ENCODE measurements at places on chromosomes 2 and 18. TPM values are rescaled to one million over a fixed set of nuclear protein-coding genes. Genes with fewer than 3 reads are reported as not detected.

GRCh38 chr2:142300517-142300916 lies 169.7 kb upstream of the LRP1B start:
- DNase-seq = no peak

DNA sequence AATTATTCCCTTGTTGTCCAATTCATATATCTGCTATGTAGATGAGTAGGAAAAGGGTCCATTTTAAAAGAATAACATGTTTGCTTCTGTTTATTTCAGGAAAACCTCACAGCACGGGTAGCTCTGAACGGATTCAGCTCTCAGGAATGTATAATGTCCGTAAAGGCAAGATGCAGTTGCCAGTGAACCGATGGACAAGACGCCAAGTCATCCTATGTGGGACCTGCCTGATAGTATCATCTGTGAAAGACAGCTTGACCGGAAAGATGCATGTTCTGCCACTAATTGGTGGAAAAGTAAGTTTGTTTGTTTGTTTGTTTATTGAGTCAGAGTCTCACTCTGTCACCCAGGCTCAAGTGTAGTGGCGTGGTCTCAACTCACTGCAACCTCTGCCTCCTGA lies 114.6 kb downstream of the PHLPP1 start:
- DNase-seq = no peak

- no peak for DNase-seq
These were observed 76.2 kb downstream of the STK39 start for GRCh38 chr2:168171059-168171762.

- no peak for DNase-seq
These were observed 643.0 kb upstream of the FAM98A start for GRCh38 chr2:34241905-34242762.

LYG1 gene
- 0.68 TPM for total RNA-seq

SMYD1 gene
- total RNA-seq = not detected

Data from activated T-cell treated with anti-CD3 and anti-CD28 coated beads, Interleukin-2, amount 50 U/mL, for 4 hours (primary cell).